ENCODE measurements at places on chromosomes 7 and 10. TPM values are rescaled to one million over a fixed set of nuclear protein-coding genes. Genes with fewer than 3 reads are reported as not detected.

Gene PDSS1
- 2.7 TPM for total RNA-seq

Gene TCF7L2
- total RNA-seq: 2.4 TPM

Gene POLR2J2
- 1.6 TPM for total RNA-seq

Gene CNNM1
- total RNA-seq: under 0.01 TPM

Gene GFRA1
- total RNA-seq: 5.1 TPM

Gene KNDC1
- total RNA-seq: not detected

Gene EVX1
- total RNA-seq: not detected

Gene POT1
- total RNA-seq: 27.3 TPM

Measured in dermis lymphatic vessel endothelial cell (primary cell).